ENCODE measurements at places on chromosomes 16 and 17.
A peak's percentile ranks its signal among the peaks of the same experiment; 100 is the strongest.

DNA sequence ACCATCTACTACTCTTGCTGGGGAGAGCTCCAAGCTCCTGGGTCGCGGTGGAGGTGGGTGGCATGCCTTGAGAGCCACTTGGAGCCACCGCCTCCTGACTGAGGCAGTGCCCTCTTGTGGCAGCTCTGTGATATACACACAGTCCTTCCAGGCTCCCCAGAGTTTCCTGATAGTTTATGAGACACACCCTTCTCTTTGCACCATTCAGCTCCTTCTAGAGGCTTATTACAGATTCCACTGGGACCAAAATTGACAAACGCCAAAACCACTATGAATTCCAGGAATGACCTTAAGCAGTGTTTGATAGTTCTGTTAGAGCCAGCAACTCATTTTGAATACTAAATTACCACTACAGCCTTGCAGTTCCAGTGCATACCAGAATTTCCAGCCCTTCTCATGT lies 170.1 kb upstream of the CDH13 start:
- DNase-seq, result no peak

- no peak for DNase-seq
These were observed 11.3 kb downstream of the NOG start for GRCh38 chr17:56604691-56605290.

DNA sequence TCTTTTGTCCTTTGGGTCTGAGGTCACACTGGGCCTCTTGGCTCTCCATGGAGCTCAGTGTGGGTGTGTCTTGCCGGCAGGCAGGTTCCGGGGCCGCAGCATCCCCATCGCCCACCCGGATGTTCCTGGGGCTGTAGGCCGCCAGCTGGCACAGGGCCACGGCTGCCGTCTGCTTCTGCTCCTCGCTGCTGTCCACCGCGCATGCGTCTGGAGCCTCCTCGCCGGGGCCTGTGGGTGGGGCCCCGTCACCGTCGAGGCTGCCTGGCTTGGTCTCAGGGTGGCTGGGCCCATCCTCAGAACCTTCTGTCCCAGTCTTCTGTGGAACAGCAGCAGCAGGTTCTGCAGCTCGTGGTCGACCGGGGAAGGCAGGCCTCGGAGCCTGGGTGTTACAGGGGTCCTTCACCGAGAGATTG lies 9.6 kb downstream of the ZNF750 start:
- no peak for DNase-seq

DNA sequence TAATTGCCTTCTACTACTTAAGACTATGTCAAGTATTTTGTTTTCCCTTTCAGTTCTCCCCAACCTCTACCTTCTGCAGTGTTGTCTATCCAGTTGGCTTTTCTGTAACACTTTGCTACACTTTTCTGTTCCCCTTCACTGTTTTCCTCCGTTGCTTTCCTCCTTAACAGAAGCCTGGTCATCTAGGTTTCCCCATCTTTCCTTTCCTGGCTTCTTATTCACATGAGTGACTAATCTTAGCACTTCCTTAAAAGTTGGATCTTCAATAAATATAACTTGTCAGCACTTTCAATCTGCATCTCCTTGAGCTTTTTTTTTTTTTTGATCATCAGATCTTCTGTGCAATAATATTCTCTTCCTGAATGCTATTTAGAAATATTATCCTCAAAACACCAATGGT lies 2.8 kb upstream of the SLFN11 start:
- no peak for DNase-seq

- no peak for DNase-seq
These were observed 831 bp downstream of the RPL13 start for GRCh38 chr16:89561142-89561883.

DNA sequence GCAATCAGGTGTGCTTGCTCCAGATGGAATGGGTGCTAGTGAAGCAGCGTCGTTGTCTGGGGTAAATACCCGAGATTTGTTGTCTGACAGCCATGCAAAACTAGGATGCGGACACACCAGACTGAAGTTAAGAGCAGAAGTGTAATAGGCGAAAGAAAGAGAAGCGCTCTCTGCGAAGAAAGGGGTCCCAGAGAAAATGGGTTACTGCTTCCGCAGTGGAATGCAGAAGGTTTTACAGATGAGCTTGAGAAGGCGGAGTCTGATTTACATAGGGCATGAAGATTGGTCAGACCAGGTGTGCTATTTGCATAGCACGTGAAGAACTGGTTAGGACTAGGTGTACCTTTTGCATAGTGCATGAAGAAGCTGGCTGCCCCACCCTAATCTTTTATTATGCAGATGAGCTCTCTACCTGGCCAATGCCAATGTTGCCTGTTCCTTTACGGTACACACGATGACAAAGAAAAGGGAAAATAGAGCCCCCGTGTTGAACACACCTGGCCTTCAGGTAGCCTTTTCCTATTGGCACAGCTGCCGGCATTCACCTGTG lies 32.0 kb upstream of the SNN start:
- no peak for DNase-seq

GRCh38 chr17:34172390-34172918 lies 82.6 kb upstream of the CCL2 start:
- no peak for DNase-seq

GRCh38 chr17:39818358-39819000 lies 45.6 kb downstream of the IKZF3 start:
- no peak for DNase-seq

- no peak for DNase-seq
These were observed 51.8 kb downstream of the PIMREG start for GRCh38 chr17:6496116-6496481.

DNA sequence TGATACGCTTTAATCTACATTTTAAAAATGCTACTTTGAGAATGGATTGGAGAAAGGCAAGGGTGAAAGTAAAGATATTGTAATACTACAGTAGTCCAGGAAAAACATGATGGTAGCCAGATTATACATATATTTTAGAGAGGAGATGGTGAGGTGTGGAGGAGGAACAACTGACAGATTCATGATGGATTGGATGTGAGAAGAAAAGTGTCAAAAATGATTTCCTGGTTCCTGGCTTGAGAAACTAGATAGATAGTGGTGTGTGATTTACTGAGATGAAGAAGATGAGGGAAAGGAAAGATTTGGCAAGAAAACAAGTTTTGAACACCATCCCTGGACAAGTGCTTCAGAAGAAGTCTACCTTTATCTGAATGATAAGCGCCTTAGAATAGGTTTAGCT lies 80.5 kb downstream of the CHD9 start:
- DNase-seq, result no peak

DNA sequence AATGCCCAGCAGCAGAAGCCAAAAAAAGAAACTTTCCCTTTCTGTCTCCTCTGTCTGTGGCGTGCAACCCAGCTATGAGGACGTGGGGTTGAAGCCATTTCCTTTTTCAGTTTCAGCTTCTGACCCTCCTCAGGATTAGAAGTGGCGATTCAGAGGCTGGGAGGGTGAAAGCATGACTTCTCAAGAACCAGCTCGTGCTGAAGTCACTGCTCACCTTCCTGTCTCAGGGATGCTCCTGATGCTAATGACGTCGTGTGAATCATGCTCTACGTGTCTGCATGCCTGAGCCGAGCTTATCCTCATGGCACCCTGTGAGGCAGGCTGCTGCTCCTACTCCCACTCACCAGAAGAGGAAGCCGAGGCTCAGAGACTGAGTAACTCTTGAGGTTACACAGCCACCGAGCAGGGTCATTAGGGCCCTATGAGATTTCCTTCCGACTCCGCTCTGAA lies 5.7 kb upstream of the LPO start:
- DNase-seq, result no peak

- DNase-seq, result no peak
These were observed 174.9 kb downstream of the SEC14L1 start for GRCh38 chr17:77315551-77316190.

DNA sequence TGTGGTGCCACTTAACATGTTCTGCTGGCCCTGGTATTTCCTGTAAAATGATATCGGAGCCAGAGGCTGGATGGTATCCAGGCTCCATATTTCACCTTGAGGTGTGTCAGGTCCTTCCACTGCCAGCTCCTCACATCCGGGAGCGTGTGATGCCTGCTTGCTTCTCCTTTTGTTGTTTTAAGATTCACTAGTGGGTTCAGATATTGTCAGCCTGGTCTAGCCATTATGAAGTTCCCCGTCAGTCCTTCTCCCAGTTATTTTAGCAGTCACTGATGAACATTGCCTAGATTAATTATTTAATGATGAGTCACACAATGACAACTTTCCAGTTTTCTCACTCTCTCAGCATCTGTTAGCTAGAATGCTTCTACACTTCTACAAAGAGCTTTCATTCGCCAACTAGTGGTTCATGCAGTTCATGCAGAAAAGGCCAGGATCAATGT lies 11.3 kb downstream of the DNAAF1 start:
- DNase-seq, result no peak

DNA sequence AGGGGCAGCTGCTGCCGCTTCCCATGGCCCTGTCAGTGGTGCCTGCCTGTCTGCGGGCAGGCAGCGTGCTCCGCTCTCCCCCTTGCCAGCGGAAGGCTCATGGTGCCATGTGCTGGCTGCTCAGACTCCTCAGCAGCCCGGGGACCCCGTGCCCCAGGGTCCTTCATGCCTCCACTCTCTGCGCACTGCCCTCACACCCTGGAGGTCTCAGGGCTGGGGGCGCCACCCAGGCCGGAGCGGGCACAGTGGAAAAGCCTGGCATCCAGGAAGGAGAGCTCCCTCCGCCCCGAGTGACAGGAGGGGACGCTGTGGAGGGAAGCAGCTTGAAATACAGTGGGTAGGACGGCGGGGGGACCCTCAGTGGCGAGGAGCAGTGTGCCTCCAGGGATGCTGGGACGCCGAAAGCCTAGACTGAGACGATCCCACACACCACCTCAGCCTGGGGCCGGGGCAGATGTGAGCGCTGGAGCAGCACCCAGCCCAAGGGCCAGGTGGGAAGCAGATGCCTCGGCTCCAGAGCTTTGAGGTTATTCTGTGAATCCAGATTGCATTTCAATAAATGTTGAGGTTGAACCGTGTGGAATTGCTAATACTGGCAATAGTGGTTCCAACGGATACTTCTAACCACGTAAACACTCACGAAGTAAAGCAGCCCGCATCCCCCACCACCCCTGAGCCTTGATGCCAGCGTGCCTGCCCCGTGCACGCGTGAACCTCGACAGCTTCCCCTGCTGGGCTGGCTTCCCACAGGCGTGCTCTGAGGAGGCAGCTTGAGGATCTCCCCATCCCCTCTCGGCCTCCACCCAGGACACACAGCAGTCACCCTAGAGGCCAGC lies 6.5 kb downstream of the TMEM204 start:
- no peak for DNase-seq

DNA sequence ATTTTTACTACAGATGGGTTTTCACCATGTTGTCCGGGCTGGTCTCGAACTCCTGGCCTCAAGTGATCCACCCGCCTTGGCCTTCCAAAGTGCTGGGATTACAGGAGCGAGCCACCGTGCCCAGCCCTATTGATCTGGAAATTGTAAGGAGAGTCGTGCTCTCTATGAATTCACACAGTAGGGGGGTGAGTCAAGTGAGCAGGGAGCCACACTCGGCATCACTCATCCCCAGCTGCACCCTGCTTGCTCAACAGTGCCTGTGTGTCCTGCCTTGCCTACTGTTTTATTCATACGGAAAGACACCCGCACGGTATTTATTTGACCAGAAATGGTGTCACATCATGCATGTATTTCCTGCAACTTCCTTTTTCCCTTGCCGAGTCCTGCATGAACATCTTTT lies 157.2 kb upstream of the FOXF1 start:
- no peak for DNase-seq

- no peak for DNase-seq
These were observed 55.0 kb downstream of the VAT1L start for GRCh38 chr16:77843405-77843804.

- DNase-seq, result no peak
These were observed 390.3 kb downstream of the SLC39A11 start for GRCh38 chr17:72702136-72702735.

GRCh38 chr17:58277107-58277801 lies 3.5 kb downstream of the MPO start:
- no peak for DNase-seq

DNA sequence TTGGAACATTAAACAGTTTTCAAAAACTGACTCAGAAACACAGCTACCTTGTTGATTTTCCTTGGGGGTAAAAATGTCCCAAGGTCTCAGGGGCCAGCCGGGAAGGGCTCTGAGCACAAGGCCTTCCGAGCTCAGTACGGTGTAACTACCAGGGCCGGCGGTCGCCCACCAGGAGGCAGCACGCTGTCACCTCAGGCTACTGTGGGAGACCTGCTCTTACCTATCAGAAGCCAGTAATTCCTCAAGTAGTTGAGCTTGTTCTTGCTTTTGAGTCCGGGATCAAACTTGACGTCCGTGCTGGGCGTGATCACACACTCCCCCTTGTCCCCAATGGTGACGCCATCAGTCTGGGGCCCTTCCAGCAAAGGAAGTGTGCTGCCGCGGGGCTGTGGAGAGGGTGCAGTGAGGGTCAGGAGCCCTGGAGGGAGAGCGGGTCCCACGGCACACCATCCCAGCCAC lies 43.4 kb upstream of the ICAM2 start:
- peak; percentile 35 for DNase-seq

GRCh38 chr16:57955572-57956188 lies 15.2 kb downstream of the CNGB1 start:
- no peak for DNase-seq

GRCh38 chr17:27654654-27655524 lies 23.9 kb downstream of the LGALS9 start:
- DNase-seq, result peak; percentile 51

DNA sequence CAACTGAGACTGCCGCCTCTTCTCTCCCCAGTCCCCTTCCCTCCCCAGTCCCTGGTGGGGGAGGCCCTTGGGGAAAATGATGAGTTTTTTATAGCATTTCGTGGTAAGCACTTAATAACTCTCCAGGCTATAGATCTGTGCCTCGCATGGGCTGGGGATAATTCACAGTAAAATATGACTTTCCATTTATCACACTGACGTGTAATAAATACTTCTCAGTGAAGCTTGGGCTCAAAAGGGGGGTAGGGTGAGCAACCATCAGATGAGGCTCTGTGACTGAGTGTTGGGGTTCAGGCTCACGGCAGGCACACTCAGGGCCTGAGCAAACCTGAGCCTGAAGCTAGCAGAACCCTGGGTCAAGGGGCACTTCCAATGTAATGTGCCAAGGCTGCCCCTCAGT lies 101.6 kb downstream of the CCT6B start:
- no peak for DNase-seq

DNA sequence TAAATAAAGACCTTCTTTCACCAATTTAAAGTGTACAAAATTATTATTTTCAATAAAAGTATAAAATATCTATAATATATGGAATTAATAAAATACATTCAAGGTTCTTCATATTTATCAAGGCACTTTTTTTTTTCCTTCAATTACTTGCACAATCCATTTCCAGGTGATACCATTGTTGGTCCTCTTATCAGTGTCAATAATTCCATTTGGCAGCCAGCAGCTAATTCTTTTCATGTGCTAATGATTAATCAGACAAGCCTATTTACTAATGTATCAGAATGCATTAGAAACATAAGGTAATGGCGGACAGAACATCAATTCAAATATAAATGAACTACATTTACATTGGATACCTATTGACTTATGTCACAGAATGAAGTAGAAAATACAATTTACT lies 622.2 kb downstream of the TOX3 start:
- DNase-seq, result no peak

GRCh38 chr17:216625-217024 lies 35.2 kb upstream of the DOC2B start:
- no peak for DNase-seq

DNA sequence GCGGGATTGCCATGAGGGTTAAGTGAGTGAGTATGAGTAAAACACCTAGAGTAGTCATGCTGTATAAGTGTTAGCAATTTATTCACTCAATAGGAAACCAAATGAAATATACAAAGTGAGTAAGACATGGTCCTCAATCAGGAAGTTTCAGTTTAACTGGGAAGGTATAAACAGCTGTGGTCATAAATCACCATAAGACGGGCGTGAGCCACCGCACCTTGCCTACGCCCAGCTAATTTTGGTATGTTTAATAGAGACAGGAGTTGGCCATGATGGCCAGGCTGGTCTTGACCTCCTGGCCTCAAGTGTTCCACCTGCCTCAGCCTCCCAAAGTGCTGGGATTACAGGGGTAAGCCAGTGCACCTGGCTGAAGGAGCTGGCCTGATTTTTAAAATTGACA lies 27.0 kb downstream of the RNF135 start:
- no peak for DNase-seq

Measured in activated naive CD4-positive, alpha-beta T cell (primary cell).